ENCODE measurements at places on chromosomes 6 and 20.

- DNase-seq = no peak
Measured at GRCh38 chr6:30263734-30264133, 50.5 kb upstream of the TRIM26 start.

- no peak for DNase-seq
Measured at GRCh38 chr6:137045222-137045789, 541 bp upstream of the IL20RA start.

DNA sequence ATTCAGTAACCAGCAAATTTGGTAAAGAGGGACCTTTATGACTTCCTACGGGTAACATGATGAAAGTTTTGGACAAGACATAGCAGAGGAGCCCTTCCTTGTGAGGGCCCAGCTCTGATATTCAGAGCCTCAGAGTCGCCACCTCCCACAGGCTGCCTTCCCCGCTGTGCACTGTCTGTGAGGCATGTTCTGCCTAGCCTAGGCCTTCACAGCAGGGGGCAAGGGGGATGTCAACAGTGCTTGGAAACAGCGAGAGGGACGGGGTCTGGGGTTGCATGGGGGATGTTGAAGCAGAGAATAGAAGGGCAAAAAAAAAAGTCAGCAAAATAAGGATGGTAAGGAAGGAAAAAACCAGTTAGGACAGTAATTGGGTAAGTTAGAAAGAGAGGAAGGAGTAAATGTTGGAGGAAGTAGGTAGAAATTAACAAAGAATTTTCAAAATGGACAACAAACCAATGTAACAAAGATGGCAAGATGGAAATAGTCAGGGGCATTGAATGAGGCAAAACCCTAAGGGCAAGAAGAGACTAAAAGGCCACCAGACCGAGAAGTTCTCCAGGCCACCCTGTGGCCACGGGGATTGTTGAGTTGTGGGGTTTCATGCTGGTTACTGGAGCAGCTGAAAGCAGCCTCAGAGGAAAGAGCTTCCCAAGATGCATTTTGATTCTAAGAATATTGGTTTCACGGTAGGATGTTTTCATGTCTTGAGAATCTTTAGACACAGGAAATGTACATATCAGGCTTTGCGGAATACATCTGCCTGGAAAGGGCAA is 139.8 kb downstream of the LY86 start:
- DNase-seq = no peak

DNA sequence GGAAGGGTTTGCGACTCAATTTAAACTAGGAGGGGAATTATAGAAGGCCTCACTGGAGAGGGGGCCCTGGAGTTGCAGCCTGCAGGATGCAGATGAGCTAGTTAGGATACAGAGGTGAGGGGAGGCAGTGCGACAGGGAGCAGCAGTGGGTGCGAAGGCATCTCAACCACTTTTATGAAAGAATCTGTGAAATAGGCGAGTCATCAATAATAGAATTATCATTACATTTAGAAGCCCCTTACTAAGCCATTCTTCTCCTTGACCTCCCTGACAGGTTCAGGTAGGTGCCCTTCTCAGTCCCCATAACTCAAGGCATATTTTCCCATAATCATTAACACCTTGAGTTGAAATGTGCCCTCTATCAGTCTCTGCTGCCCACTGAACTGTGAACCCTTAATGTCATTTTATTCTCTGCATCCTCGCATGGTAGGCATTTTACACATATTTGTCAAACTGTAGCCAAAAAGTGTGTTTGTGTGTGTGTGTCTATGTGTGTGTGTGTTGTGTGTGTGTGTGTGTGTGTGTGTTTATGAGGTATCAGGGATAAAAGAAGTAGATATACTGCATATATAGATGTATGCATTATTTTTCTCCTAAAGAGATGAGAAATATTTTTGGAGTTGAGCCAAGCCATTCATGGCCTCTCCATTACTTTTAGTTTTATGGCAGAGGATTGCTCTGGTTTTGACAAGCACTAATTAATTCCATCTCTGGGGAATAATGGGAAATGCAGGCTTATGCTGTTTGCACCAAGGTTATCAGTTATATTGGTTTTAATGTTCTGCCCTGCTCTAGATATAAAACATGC is 898.8 kb downstream of the KIF16B start:
- no peak for DNase-seq

GRCh38 chr6:158707821-158708195 is 58.0 kb downstream of the SYTL3 start:
- DNase-seq = no peak

GRCh38 chr6:134878136-134878535 is 71.8 kb downstream of the ALDH8A1 start:
- DNase-seq = no peak

GRCh38 chr6:122061855-122062254 is 337.6 kb upstream of the HSF2 start:
- no peak for DNase-seq

DNA sequence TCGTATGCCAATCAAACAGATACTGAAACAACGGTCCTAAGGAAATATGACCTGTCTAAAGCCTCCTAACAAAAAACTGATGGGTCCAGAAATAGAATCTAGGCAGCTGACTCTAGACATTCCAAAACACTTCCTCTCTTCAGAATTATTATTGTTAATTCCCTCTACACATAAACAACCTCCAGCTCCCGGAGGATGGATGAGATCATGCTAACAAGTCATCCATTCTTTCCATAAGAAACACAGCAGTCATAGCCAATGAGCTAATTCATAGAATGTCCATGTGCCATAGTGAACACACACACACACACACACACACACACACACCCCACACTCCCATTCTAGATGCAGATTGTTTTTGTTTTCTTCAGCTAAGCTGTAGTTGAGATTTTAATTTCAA is 44.3 kb downstream of the HDGFL1 start:
- DNase-seq = no peak

DNA sequence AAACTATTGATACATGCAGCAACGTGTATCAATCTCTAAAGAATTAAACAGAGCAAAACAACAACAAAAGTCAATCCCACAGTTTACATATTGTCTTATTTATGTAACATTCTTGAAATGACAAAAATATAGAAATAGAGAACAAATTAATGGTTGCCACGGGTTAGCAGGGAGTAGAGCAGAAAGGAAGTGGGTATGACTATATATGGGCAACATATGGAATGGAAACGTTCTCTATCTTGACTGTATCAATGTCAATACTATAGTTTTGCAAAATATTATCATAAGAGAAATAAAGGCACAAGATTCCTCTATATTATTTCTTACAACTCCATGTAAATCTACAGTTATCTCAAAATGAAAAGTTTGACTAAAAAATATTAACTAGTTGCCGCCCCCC is 12.8 kb downstream of the AK9 start:
- DNase-seq = no peak

DNA sequence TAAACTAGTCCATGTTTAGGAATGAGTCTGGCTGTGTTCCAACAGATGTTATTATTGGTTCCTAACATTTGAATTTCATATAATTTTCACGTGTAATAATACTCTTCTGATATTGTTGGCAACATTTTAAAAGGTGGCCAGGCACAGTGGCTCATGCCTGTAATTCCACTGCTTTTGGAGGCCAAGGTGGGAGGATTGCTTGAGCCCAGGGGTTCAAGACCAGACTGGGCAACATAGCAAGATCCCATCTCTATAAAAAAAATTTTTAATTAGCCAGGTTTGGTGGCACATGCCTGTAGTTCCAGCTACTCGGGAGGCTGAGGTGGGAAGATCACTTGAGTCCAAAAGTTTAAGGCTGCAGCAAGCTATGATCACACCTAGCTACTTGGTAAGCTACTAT is 116.2 kb downstream of the MTHFD1L start:
- no peak for DNase-seq

DNA sequence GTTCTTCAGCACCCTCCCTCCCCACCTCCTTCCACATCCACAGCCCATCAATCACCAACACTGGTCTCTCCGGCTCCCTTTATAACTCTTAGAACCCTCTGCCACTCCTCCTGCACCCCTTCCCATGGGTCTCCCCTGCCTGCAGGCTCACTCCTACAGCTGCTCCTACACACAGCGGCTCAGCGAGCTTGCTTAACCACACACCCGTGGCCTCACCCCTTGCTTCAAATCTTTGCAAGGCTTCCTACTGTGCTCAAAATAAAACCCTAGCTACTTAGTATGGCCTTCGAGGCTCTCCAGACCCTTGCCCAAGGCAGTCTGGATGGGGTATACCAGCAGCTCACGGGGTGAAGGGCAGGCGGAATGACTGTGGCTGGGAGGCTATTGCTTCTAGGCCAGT is 63.7 kb downstream of the JPH2 start:
- no peak for DNase-seq

DNA sequence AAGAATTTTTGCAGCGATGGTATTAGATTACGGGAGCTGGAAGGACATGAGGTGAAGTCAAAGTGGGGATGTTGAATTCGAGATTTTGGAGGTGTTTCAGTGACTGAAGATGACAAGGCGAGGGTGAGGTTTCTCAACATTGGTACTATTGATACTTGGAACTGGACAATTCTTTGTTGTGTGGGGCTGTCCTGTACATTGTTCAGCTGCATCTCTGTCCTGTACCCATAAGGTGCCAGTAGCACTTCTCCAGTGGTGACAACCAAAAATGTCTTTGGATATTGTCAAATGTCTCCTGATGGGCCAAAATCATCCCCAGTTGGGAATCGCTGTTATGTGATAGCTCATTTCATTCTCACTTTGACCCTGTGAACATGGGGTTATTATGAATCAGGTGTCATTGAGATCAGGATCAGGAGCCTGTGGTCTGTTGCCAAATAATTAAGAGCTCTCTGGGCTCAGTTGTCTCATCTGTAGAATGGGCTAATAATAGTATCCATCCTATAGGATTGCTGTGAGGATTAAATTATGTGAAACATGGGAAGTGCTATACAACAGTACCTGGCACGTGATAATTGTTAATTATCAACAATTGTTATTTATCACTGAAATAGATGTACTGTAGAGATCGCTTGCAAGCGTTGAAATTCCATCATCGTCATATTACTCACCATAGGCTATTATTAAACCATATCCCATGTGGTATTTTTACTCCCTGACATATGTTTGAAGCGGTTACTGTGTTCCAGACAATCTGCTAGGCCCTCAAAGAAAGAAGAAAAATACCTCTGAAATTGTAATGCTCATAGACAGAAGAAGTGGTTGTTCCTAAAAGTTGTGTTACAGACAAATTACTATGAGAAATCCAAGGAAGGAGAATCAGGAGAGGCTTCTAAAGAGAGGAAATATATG is 48.5 kb upstream of the TTPAL start:
- no peak for DNase-seq

- DNase-seq = no peak
Measured at GRCh38 chr6:143872201-143872600, 7.9 kb downstream of the ZC2HC1B start.

DNA sequence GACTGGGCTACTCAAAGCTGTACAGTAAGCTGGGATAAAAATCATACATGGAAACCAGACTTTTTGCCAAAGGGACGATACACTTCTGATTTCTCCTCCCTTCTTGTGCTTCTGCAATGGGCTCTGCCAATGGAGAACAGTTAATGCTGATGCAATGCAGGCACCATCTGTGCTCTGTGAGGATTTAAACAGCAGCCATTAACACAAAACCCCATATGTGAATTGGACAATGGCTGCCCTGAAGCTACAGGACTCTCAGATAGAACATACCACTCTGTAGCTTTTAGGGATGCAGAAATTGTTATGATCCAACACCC is 71.9 kb downstream of the GJA10 start:
- DNase-seq = no peak

DNA sequence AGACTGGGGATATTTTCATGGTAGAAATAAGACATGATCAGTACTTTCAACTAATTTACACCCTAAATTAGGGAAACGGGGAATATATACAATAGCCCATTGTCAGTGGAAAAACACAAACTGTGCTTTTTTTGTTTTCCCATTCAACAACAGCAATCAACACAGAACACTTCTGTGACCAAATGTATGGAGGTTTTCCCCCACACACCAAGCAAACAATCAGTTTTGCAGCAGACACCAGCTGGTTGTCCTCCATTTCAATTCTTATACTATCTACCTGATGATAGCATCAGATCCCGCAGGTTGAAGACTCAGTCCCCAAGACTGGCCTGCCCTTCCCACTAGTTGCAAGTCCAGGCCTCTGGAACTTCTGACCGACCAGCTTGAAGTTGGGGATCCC is 4.5 kb downstream of the HINT3 start:
- no peak for DNase-seq

DNA sequence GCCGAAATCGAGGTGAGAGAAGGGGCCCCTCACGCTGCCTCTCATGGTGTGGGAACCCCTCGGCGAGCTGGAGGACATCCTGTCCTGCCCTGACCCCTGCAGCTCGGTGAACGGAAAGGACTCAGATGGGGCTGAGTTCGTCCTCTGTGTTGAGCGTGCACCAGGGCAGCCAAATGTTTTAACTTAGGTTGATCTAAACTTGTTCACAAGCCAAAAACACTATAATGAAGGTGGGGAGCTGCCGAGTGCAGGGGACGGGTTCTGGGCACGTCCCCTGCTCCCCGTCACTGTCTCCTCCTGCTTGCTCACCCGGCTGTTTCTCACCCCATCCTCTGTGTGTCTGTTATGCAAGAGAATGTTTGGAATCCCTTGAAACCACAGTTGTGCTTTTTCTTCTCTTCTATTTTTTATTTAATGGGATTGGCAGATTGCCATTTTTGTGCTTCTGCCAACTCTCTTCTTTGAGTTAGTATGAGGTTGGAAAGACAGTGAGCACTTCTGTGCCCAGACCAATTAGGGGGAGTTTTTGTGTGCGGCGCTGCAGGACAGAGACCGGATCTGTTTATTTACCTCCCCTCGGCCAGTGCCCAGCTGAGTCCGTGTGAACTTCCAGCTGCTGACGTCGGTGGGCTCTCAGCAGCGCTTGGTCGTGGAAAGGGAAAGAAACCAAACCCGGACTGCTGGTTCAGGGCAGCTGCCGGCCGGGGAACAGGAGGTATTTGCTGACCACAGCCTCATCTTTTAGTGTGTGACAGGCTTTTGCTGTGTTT is 158.1 kb downstream of the DTNBP1 start:
- no peak for DNase-seq

DNA sequence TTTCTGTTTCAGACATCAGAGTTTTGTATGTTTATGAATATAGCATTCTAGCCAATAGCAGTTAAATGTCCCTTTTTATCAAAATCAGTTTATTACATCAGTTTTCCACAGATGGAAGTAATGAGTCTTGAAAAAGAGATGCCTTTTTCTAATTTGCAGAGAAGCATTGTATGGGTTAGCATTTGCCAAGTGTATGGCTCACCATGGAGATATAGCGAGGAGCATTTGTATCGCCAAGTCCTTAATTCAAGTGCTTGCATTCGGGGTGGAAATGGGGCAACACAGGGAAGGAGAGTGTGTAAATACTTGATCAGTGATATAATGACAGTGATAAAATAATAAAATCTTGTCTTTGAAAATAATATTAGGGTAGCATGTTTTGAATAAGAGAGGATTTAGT is 42.9 kb downstream of the TXLNB start:
- no peak for DNase-seq

GRCh38 chr20:3183896-3184612 is 10.7 kb upstream of the LZTS3 start:
- no peak for DNase-seq
